ENCODE measurements at places on chromosomes 16 and 17. TPM values are rescaled to one million over a fixed set of nuclear protein-coding genes. Genes with fewer than 3 reads are reported as not detected.

The TBC1D3B gene
- not detected for total RNA-seq

The SULT1A2 gene
- total RNA-seq: 4.3 TPM

DNA sequence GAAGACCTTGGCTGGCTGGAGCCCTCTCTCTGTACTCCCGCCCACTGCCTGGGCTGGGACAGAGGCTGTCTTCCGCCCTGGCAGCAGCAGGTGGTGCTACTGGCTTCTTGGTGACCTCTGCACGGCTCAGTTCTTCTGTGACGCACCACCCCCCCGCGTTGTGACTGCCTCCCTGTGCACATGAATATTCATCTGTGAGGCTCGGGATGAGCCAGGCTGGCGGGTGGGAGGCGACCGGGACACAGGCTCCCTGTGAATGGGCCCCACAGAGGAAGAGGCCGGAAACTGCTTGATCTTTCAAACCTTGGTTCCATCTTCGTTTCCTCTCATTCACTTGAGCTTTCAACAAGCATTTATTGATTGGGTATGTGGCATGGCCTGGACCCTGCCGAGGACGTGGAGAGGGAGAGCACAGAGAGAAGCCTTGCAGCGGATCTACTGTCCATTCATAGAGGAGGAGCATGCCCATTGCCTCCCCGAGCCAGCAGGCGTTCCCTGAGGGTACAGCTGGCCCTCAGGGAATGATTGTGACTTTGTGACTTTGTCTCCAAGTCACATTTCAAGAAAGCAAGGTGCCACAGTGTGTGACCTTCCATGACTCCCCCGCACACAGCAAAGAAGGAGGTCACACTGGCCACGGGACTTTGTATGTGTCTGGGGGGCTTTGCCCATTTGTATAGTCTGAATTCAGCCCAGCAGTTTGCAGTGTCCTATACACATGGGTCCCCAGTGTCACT, 45.0 kb downstream of the B9D1 start:
- DNase-seq: no peak

DNA sequence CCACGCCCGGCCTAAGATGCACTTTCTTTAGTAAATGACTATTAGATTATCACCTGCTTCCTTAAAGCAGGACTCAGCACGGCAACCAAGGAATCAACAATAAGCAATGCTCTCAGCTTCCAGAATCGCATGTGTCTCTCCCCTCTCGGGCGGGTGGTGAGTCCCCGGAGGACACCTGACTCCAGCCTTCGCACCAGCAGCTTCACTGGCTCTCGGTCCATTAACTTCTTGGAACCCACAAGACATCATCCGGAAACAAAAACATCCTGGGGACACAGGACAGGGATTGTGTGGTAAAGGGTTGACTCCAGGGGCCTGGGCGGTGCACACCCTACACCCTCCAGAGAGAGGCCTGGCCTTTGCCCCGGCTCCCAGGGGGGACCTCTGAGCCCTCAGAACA, 22.7 kb downstream of the UTS2R start:
- no peak for DNase-seq

DNA sequence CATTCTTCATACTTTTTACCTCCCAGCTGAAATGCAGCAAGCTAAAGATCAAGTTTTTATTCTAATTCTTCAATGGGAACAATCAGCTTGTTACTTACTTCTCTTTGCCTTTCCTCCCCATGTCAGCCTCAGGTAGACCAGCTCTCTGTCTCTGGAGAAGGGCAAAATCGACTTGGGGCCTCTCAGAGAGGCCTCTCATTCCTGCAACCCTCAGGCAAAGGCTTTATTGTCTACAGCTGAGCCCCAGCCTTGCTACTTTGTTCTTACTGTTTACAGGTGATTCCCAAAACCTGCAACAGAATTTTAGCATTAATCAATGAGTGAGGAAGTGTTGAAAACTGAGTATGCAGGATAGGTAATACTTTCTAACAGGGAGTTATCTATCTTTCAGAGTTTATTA, 148.6 kb downstream of the KIF2B start:
- DNase-seq: no peak

DNA sequence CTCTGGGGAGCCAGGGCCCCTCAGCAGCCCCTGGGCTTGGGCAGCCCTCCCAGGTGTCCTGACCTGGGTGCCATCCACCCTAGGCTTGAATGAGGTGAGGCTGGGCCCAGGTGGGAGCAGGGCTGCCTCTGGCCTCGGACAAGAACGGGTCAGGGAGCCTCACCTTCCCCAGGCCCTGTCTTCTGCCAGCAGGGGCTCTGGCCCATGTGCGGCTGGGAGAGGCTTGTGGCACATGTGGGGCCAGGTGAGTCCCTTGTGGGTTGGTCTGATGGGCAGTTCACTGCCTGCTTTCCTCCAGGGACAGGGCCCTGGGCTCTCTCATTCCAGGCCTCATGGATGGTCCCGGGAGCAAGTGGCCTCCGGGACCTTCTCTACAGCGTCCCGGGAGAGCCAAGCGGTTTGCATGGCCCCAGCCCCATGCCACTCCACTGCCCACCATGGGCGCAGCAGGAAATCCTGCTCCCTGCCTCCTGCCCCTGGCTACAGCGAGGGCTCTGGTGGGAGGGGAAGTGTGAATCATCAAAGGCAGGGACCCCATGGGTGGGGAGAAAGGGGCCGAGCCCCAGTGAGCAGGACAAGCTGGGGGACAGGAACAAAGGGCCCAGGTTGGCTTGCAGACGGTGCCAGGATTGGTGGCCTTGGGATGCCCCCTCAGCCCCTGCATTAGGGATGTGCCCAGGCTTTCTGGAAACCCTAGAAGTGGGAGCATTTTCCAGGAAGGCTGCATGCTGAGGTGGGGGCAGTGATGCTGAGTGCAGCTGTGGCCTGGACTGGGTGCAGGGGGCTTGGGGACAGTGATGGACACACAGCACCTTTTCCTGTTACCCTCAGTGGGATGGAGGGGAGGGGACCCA, 12.2 kb downstream of the VASN start:
- DNase-seq: peak; percentile 61

- no peak for DNase-seq
Measured at GRCh38 chr17:51793686-51794085, 364.8 kb downstream of the CA10 start.

DNA sequence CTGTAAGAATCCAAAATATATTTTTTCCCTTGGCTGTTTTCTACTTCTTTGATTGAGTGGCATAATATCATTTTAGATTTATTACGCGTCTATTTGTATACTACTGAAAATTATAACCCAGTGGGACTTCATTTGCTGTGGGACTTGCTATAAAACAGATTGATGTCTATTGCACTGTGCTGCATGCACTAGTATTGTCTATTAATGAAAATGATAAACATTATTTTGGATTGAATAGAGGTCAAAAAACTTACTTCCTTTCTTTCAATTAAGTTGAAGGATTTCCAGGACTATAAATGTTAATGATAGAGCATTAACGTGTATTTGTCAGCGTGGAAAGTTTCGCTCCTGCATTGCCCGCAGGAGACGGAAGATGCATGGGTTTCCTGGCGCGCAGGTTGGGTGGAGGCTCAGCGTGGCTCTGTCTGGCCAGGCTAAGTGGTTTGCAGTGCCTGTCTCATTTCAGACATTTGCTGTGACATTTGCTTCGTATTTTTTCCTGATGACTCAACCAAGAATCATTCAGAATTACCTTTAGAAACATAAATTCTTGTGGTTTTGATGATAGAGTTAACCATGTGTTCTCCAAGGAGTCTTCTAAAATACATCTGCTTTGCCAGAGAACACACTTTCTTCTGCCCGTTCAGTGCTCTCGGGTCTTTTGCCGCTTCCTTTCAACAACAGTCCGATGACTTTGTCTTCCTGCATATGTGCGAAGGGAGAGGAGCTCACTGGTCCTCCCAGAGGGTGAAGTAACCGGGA, 216.7 kb downstream of the RPTOR start:
- peak; percentile 4 for DNase-seq

- peak; percentile 80 for DNase-seq
Measured at GRCh38 chr17:59427425-59427921, 96.0 kb downstream of the YPEL2 start.
